ENCODE measurements at places on chromosomes 3 and 15. TPM values are rescaled to one million over a fixed set of nuclear protein-coding genes. Genes with fewer than 3 reads are reported as not detected.
A peak's percentile ranks its signal among the peaks of the same experiment; 100 is the strongest.

- no peak for DNase-seq
- H3K36me3 ChIP-seq, result no peaks in the 10 kb centered on the region
- no peaks in the 10 kb centered on the region for H3K27me3 ChIP-seq
- no peak overlapping the region for H3K27ac ChIP-seq
- no peaks in the 10 kb centered on the region for H3K4me1 ChIP-seq
Measured at GRCh38 chr15:25611603-25612002, 172.8 kb upstream of the UBE3A start.

GRCh38 chr15:50232791-50233190, 32.7 kb downstream of the HDC start:
- peaks cover 1% of the 10 kb centered on the region for H3K4me1 ChIP-seq
- H3K4me3 ChIP-seq, result no peak overlapping the region
- DNase-seq, result no peak
- H3K36me3 ChIP-seq, result no peaks in the 10 kb centered on the region
- no peak overlapping the region for H3K27ac ChIP-seq

DNA sequence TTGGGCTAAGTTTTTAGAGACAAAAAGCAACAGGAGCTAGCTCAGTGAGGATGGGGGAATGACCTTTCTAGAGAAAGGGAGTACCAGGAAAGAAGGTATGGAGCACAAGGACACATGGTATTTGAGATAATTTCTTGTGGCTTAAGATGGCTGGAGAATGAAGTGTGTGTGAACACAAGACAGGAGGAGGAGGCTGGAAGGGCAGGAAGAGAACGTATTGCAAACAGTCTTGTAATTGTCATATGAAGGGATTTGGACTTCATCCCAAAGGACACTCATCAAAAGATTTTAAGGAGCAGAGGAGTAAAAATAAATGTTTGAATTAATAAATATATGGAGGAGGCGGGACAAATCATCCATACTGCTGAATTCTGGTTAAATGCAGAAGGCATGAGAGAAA, 268.6 kb upstream of the NR2E3 start:
- H3K4me1 ChIP-seq, result no peaks in the 10 kb centered on the region
- H3K27ac ChIP-seq, result no peak overlapping the region
- DNase-seq, result no peak
- H3K4me3 ChIP-seq, result no peak overlapping the region
- no peaks in the 10 kb centered on the region for H3K36me3 ChIP-seq

- no peaks in the 10 kb centered on the region for H3K27me3 ChIP-seq
- no peak overlapping the region for H3K4me3 ChIP-seq
- DNase-seq, result no peak
- H3K4me1 ChIP-seq, result no peaks in the 10 kb centered on the region
- no peaks in the 10 kb centered on the region for H3K36me3 ChIP-seq
- no peak overlapping the region for H3K27ac ChIP-seq
Measured at GRCh38 chr3:102530415-102531181, 95.8 kb downstream of the ZPLD1 start.

DNA sequence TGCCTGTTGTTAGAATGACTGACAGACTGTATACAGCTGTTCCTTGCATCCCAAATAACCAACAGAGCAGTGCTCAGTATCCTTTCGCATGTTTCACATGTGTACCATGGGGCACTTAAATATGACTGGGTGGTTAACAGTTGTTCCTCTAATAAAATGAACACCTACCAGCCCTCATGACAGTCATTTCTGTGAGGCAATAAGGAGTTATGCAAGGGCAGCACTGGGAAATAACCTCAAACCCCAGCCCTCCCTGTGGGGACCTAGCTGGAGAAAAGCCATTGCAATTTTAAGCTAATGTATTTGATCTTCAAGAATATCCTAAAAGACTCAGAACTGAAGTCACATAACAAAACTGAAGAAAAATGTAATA, 7.3 kb downstream of the RFT1 start:
- H3K4me1 ChIP-seq, result no peaks in the 10 kb centered on the region
- no peak overlapping the region for H3K4me3 ChIP-seq
- no peaks in the 10 kb centered on the region for H3K36me3 ChIP-seq
- no peaks in the 10 kb centered on the region for H3K27me3 ChIP-seq

DNA sequence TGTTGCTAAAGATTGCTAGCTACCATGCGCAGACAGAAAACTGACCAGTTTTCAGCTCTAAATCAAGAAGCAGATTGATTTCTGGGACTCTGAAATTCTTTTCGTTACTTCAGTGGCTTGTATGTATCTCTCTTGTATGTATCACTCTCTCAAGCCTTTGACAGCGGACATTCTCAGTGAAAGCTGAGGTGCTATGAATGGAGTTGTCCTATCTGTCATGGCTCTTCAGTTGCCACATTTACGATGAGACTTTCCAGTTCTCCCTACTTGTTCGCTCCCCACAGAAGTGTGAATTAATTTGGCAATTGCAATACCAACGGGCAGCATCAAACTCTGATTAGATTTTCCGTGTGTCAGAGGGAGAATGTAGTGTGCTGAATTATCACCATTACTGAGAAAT, 432.4 kb downstream of the GRM7 start:
- H3K36me3 ChIP-seq, result no peaks in the 10 kb centered on the region
- H3K27ac ChIP-seq, result no peak overlapping the region
- H3K4me1 ChIP-seq, result no peaks in the 10 kb centered on the region
- no peak overlapping the region for H3K4me3 ChIP-seq
- H3K27me3 ChIP-seq, result no peaks in the 10 kb centered on the region

GRCh38 chr3:195042743-195043606, 228.0 kb downstream of the XXYLT1 start:
- H3K27me3 ChIP-seq, result no peaks in the 10 kb centered on the region
- H3K4me1 ChIP-seq, result no peaks in the 10 kb centered on the region
- no peak overlapping the region for H3K27ac ChIP-seq
- DNase-seq, result peak; percentile 7

DNA sequence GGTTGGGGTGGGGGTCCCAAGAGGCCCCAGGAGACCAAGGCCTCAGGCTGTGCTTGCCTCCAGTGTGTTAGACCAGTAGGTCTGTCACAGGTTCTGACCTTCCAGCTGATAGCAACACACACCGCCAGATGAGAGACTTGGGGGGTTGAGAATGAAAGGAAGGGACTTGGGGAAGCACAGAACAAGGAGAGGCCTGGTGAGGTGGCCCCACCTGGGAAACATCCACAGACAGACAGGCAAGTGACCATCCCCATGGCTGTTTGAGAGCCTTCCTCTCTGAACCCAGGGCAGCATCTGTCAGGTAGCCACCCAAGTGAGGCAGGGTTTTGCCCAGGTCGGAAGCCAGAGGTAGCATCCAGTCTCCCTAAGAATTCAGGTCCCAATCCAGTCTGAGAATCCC, 35.0 kb upstream of the VPS8 start:
- peaks cover 1% of the 10 kb centered on the region for H3K4me1 ChIP-seq
- H3K27me3 ChIP-seq, result no peaks in the 10 kb centered on the region
- H3K4me3 ChIP-seq, result no peak overlapping the region
- H3K27ac ChIP-seq, result no peak overlapping the region

DNA sequence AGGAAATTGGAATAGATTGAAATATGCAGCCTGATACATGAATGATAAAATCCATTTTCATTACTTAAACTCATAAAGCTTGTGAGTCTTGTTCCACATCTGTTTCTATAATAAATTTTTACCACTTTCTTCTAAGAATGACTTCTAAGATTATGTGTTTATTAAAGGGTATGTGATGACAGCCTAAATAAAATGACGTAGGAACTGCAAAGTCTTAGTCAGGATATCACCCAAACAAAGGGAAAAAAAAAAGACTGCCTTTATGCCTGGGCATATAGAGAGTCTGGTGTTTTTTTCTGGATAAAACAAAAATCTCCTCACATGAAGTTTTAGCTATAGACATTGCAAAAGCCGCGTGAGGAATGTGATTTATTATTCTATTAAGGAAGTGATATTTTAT, 844.0 kb downstream of the DIPK2A start:
- H3K4me1 ChIP-seq, result peaks cover 1% of the 10 kb centered on the region
- H3K4me3 ChIP-seq, result no peak overlapping the region
- no peaks in the 10 kb centered on the region for H3K36me3 ChIP-seq
- DNase-seq, result no peak
- no peaks in the 10 kb centered on the region for H3K27me3 ChIP-seq

GRCh38 chr15:51801391-51801835, 28.0 kb upstream of the TMOD3 start:
- no peaks in the 10 kb centered on the region for H3K4me1 ChIP-seq
- H3K36me3 ChIP-seq, result no peaks in the 10 kb centered on the region
- H3K27ac ChIP-seq, result no peak overlapping the region
- DNase-seq, result no peak

GRCh38 chr3:111904376-111905241, 45.5 kb downstream of the PHLDB2 start:
- H3K4me1 ChIP-seq, result no peaks in the 10 kb centered on the region
- no peaks in the 10 kb centered on the region for H3K36me3 ChIP-seq
- H3K27me3 ChIP-seq, result no peaks in the 10 kb centered on the region
- H3K4me3 ChIP-seq, result no peak overlapping the region
- H3K27ac ChIP-seq, result no peak overlapping the region
- DNase-seq, result no peak

DNA sequence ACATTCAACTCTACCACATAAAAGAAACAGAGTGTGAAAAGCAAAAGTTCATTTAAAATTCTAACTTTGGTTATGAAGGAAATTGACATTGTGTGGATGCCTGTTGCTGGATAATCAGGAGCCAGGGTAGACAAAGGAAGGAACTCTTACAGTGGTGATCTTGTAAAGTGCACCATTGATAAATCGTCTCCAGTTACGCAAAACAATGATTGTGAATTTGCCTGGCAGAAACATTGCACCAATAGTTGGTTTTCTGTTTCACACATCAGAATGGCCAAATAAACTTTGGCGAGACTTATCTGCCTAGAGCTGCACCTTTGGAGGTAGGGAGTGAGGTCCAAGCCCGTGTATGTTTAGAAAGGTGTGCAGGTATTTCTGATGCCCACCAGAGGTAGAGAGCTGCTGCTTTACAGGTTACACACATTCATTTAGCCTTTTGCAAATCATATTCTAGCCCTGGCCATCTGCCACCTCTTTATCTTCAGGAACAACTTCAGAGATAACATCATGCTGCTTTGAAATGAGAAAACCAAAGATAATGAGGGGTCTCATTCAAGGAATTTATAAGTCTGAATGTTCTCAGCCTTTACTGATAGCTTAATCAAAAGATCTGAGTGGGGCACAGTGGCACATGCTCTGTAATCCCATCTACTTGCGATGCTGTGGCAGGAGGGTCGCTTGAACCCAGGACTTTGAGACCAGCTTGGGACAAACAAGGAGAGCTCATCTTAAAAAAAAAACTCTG, 47.4 kb upstream of the P3H2 start:
- H3K27me3 ChIP-seq, result no peaks in the 10 kb centered on the region
- H3K27ac ChIP-seq, result no peak overlapping the region
- no peak for DNase-seq

GRCh38 chr15:30870681-30871080, 33.0 kb upstream of the FAN1 start:
- H3K4me3 ChIP-seq, result no peak overlapping the region
- no peaks in the 10 kb centered on the region for H3K36me3 ChIP-seq
- H3K4me1 ChIP-seq, result no peaks in the 10 kb centered on the region
- no peaks in the 10 kb centered on the region for H3K27me3 ChIP-seq
- DNase-seq, result no peak
- H3K27ac ChIP-seq, result no peak overlapping the region

DNA sequence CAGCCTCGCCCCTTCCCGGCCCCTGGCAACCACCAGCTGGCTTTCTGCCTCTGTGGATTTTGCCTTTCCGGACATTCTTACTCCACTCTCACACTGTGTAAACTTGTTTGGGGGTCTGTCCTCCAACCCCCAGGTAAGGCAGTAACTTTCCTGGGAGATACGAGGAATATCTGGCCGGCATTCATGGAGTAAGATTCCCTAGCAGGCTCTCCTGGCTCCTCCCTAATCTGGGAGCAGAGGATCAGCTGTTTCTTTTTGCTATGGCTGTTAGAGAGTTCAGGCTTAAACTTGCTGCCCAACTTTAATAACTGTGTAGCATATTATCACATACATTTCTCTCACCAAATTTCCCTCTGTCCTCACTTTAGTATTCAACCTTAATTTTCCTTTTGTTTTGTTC, 64.3 kb downstream of the IGF2BP2 start:
- H3K4me3 ChIP-seq, result no peak overlapping the region
- no peaks in the 10 kb centered on the region for H3K36me3 ChIP-seq
- peaks cover 8% of the 10 kb centered on the region for H3K4me1 ChIP-seq
- no peak for DNase-seq
- no peak overlapping the region for H3K27ac ChIP-seq

DNA sequence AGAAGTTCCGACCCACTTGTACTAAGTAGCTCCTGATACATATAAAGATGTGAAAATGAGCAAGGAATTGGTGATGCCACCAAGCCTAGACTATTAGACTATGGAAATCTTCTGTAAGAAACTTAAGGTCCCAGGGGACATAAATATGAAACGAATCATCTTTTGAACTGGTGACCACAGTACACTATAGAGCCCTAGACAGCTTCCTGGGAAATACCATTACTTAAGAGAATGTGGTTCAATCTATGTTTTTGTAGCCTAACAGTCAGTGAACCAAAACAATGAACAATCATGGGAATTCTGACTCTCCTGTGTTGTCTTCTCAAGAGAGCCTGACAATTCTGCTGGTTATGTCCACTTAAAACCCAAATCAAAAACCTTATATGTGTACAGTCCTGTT, 191.6 kb downstream of the GREM1 start:
- DNase-seq, result no peak
- no peak overlapping the region for H3K4me3 ChIP-seq
- no peaks in the 10 kb centered on the region for H3K27me3 ChIP-seq
- no peaks in the 10 kb centered on the region for H3K36me3 ChIP-seq
- H3K4me1 ChIP-seq, result no peaks in the 10 kb centered on the region
- H3K27ac ChIP-seq, result no peak overlapping the region

- no peak for DNase-seq
- H3K27ac ChIP-seq, result no peak overlapping the region
- no peaks in the 10 kb centered on the region for H3K36me3 ChIP-seq
- no peaks in the 10 kb centered on the region for H3K27me3 ChIP-seq
- H3K4me3 ChIP-seq, result no peak overlapping the region
Measured at GRCh38 chr3:152172460-152172859, 96.3 kb upstream of the MBNL1 start.

GRCh38 chr3:188469228-188469885, 315.4 kb downstream of the LPP start:
- H3K36me3 ChIP-seq, result no peaks in the 10 kb centered on the region
- H3K4me1 ChIP-seq, result peaks cover 6% of the 10 kb centered on the region
- H3K4me3 ChIP-seq, result no peak overlapping the region
- no peaks in the 10 kb centered on the region for H3K27me3 ChIP-seq
- no peak for DNase-seq

- DNase-seq, result no peak
- no peak overlapping the region for H3K4me3 ChIP-seq
- no peaks in the 10 kb centered on the region for H3K36me3 ChIP-seq
- no peaks in the 10 kb centered on the region for H3K27me3 ChIP-seq
Measured at GRCh38 chr3:71241981-71242560, 341.5 kb downstream of the FOXP1 start.

SRGAP3 gene
- total RNA-seq, result 36.8 TPM

CNTN3 gene
- 5.2 TPM for total RNA-seq

SAMD7 gene
- total RNA-seq, result not detected

NRG4 gene
- 0.28 TPM for total RNA-seq

C2CD4A gene
- not detected for total RNA-seq

FANCD2OS gene
- not detected for total RNA-seq

CCR5 gene
- 1.2 TPM for total RNA-seq

CFAP44 gene
- total RNA-seq, result 4.9 TPM

BNC1 gene
- total RNA-seq, result 0.37 TPM

FETUB gene
- not detected for total RNA-seq

AADACL2 gene
- total RNA-seq, result not detected

NRROS gene
- total RNA-seq, result 1.4 TPM

SNX22 gene
- total RNA-seq, result 0.15 TPM

SERPINI1 gene
- total RNA-seq, result 7.7 TPM

RETNLB gene
- total RNA-seq, result not detected

MRPL47 gene
- total RNA-seq, result 13.1 TPM

GPR27 gene
- 6.1 TPM for total RNA-seq

SLC30A4 gene
- 10.9 TPM for total RNA-seq

RTP1 gene
- not detected for total RNA-seq

All from ovary (tissue), 10 donors.